HEK293T (cell line): ENCODE measurements at places on chromosomes 3 and 15.
A peak's percentile ranks its signal among the peaks of the same experiment; 100 is the strongest.

GRCh38 chr3:52005571-52005986 lies 9.9 kb upstream of the RPL29 start:
- DNase-seq: no peak

DNA sequence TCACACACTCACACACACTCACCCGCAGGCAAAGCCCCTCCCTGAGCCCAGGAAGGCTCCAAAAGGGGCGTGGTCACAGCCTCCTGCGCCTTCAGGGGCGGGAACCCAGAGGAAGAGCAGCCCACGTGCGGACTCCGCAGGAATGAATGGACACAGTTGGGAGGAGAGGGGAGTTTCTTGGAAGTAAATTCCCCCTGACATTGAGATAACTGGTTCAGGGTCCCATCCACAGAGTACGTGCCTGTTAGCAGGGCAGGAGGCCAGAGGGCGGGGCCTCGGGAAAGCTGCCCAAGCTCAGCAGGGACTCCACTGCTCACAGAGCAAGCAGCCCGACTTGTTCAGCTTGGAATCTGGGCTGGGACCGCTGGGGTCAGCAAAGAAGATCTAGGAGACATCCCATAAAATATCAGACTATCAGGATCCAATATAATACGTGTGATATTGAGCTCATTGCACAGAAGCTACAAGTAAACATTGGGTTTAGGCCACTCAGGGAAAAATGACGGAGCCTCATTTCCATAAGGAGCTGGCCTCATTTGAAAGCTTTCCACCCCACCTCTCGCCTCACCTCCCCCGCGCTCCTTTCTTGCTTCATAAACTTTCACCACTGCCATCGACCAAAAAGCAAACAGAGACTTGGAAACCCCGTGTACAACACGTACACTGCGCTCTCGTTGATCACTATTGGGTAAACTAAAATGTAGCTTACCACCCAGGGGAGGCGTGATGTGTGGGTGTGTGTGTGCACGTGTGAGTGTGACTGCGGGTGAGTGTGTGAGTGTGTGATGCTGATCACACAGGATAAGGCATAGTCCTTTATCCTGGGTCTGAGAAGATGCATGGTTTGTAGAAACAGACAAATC lies 36.0 kb downstream of the TM2D3 start:
- DNase-seq: peak; percentile 85

DNA sequence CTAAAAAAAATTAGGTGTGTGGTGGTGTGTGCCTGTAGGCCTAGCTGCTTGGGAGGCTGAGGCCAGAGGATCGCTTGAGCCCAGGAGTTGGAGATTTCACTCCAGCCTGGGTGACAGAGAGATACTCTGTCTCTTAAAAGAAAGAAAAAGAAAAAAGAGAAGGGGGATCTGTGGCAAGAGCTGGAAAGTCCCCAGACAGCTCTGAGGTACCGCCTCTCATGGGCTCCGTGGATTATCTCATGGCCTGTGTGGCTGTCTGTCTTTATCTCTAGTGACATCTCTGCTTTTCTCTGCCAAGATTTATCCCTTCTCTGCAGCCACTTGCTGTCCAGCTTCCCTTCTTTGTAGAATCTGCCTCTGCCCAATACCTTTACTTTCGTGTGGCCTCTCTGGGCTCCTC lies 5.7 kb downstream of the EXOSC7 start:
- no peak for DNase-seq

DNA sequence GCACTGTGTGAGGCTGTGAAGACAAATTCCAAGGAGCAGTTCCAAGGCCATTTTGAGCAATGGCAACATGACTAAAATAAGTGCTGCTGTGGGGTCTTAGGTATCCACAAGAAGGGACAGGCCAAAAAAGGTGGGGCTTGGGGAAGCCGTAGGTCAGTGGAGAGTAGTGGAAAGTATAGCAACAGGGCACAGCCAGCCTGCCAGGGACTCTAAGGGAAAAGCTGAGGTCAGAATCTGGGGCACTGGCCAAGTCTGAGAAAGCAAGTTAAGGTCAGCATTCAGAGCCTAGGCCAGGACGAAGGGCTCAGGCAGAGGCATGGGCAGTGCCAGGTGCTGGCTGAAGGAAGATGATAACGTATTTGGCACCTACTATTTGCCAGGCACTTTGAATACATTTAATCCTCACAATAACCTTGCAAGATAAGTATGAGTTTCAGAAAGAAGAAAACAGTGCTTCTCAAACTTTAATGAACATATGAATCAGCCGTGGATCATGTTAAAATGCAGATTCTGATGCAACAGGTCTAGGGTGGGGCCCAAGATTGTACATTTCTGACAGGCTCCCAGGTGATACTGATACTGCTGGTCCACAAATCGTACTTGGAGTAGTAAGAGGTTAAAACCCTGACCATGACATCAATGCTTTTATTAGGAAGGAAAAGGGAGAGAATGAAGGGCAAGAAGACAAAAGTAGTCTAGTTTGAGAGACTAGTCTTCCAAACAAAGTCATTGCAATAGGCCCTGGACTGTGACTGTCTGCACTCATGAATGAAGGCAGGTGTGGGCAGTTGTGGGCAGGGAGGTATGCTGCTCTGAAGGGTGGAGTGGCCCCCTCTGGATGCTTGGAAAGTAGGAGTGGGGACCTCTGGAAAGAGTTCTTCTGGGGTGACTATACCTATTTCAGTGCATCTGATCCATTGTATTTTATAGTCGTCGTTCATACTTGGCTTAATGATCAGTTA lies 106.3 kb upstream of the ANKRD28 start:
- DNase-seq: no peak

- no peak for DNase-seq
Measured at GRCh38 chr3:72950372-72950771, 46.2 kb upstream of the PPP4R2 start.

DNA sequence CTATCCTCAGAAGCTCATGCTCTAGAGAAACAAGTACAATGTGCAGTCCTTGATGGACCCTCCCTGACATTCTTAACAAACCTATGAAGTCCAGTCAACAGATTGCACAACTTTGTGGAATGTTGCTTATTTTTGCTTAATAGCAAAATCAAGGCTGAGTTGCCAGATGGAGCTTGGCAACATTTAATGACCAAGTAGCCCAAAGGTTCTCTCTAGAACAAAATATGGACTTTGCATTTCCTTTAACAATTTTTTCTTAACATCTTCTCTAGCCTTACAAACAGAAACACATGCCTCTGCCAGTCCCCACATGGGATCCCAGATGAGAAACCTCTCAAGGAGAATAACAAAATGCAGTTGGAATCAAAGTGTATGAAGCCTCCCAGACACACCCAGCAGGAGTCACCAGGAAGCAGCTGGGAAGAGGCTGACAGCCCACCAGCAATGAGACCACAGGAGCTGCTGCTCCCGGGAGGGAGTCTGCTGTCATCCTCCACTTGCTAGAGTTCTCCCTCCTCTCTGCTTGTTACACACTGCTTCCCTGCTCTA lies 422.5 kb upstream of the CDIN1 start:
- DNase-seq: no peak

DNA sequence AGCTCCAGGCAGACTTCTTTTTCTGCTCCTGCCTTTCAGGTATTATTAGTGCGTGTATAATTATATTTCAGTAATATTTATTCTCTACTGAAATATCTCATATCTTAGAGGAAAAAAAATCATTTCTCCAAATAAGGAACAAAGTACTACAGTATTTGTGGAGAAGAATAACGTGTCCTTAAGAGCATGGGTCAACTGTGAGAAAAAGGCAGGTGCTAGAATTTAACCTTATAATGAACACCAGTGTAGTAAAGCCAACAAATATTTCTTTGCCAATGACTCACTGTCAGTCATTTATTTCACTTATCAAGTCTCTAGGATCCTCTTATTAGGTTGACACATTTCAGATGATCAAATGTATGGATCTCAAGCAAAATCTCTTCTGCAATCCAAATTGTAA lies 183.4 kb downstream of the GREM1 start:
- DNase-seq: no peak

GRCh38 chr15:38260077-38260476 lies 7.4 kb downstream of the SPRED1 start:
- no peak for DNase-seq

- DNase-seq: peak; percentile 93
Measured at GRCh38 chr15:69394556-69395282, 19.4 kb upstream of the KIF23 start.

GRCh38 chr3:49313896-49314688 lies 25.8 kb downstream of the USP4 start:
- no peak for DNase-seq

- DNase-seq: no peak
Measured at GRCh38 chr3:155138677-155139076, 58.6 kb downstream of the MME start.

DNA sequence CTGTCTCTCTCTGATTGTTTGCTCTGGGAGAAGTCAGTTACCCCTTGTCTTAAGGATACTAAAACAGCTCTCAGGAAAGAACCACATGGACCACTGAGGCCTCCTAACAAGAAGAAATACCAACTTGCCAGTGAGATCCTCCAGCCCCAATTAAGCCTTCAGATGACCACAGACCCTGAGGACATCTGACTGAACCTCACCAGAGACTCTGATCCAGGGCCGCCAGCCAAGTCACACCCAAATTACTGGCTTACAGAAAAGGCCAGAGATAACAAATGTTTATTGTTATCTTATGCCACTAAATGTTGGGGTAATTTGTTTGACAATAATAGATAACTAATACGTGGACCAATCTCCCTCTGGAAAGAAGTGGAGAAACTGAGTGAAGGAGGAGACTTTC lies 40.2 kb downstream of the SLC12A8 start:
- DNase-seq: no peak

GRCh38 chr3:151356794-151357462 lies 27.6 kb upstream of the P2RY13 start:
- DNase-seq: no peak

DNA sequence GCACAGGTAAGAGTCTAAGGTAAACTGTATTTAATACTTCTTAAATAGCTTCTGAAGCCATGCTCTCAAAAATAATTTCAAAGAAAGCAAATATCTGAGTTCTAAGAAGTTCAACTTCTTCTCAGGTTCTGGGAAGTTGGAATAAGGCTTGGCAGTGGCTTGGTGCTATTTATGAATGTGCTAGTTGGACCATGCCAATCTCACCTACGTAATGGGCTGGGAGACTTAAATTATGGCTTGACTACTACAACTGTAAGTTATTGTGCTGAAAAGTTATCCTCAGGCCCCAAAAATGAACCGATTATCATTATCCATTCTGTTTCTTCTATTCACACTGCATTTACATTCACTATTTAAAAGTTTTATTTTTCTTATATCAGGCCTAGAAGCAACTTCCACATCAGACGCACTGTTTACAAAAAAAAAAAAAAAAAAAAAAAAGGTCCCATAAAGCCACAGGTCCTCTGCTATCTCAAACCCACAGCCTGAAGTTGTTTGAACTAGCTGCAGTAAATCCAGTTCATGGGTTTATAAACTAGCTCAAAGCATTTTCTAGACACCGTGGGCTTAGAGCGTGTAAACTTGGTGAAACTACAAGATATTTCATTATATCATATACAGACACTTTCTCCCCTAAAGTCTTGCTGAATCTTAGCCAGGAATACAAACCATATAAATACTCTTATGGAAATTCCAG lies 3.4 kb downstream of the LRIG1 start:
- DNase-seq: no peak

- no peak for DNase-seq
Measured at GRCh38 chr3:149763565-149764195, 11.4 kb upstream of the COMMD2 start.

- no peak for DNase-seq
Measured at GRCh38 chr3:108319428-108320082, 23.2 kb downstream of the HHLA2 start.

GRCh38 chr3:16229681-16230080 lies 35.1 kb downstream of the DPH3 start:
- no peak for DNase-seq

DNA sequence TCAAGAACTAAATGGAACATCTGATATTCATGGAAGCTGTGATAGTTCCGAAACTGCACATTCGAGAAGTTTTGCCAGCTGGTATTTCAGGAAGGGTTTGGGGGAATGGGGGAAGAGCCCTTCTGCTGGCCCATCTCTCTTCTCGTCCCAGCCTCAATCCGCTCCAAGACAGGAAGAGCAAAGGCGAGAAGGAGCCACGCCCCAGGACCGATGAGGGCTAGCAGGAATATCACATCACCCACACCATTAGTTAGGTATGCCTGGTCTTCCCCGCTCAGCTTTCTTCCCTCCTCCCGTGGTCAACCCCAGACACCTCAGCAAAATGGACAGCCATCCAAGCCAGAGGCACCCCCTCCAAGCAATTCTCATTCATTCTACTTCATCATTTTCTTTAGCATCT lies 14.9 kb upstream of the PCSK6 start:
- peak; percentile 12 for DNase-seq

- no peak for DNase-seq
Measured at GRCh38 chr3:188900421-188900951, 271.3 kb upstream of the TPRG1 start.

- DNase-seq: no peak
Measured at GRCh38 chr3:94294806-94295205, 231.9 kb downstream of the NSUN3 start.

- DNase-seq: no peak
Measured at GRCh38 chr15:56523521-56523920, 58.6 kb upstream of the MNS1 start.

GRCh38 chr3:190528706-190529105 lies 14.8 kb downstream of the IL1RAP start:
- DNase-seq: no peak

- DNase-seq: no peak
Measured at GRCh38 chr3:197309528-197310361, 11.3 kb upstream of the DLG1 start.

GRCh38 chr3:57164657-57165573 lies at the start of gene IL17RD:
Gene IL17RD (minus strand): TSS chr3:57165353. CDS start chr3:57165286, 67 bp downstream.
- DNase-seq: peak; percentile 96

DNA sequence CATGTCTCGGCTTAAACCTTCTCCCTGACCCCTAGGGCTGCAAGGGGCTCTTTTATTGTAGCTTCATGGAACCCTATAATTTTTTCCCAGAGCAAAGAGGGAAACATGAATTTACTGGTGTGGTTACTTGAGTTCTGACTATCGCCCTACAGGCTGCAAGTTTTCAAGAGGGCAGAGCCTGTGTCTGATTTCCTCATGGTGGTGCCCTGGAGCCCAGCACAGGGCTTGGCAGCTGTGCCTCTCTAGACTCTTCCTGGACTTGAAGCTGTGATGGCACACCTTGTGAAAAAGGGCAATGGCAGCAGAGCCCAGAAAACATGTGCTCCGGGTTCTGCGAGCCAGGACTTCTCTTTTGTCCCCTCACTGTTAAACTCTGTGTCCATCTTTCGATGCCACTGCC lies 34.2 kb upstream of the TF start:
- DNase-seq: no peak

- no peak for DNase-seq
Measured at GRCh38 chr15:39999538-40000200, 39.3 kb downstream of the SRP14 start.
